Forelimb muscle (tissue), 1 donor: ENCODE measurements at places on chromosomes 5 and 9.

GRCh38 chr9:87546704-87547103, 49.0 kb downstream of the DAPK1 start:
- DNase-seq, result no peak

- DNase-seq, result no peak
These were observed 243.7 kb downstream of the SEMA5A start for GRCh38 chr5:9302218-9302617.

DNA sequence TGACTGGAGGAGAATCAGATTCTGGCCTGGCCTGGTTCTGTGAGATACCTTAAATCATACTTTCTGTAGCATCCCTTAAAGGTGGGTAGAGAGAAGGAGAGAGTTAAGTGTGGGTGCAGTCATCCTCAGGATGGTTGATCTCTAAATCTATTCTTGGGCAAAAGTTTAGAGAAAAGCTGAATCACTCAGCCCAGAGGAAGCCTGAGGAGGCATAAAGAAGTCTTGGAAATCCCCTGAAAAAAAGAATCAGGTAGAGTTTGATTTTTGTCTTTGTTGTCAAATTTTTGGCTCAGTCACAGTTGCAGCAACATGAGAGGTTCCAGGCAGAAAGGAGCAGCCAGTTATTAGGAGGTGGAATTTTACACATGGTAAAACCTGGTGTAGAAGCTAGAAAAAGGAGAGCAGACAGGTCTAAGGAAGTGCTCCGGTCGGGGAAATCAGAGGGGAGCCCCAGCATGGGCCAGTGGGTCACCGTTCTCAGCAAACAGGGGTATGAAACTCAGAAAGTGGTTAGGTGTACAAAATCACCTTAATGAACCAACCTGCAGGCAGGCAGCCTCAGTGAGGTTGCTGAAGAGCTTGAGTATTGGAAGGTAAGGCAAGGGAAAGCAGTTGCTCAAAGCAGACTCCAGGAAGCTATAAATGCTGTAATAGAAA, 116.2 kb upstream of the CNTLN start:
- DNase-seq, result no peak

GRCh38 chr5:66436721-66437120, 159.5 kb upstream of the MAST4 start:
- no peak for DNase-seq

- DNase-seq, result no peak
These were observed 237.8 kb downstream of the PAPPA start for GRCh38 chr9:116391306-116391900.
